Heart left ventricle (tissue), 16 donors: ENCODE measurements at places on chromosomes 16 and 17. TPM values are rescaled to one million over a fixed set of nuclear protein-coding genes. Genes with fewer than 3 reads are reported as not detected.

DNA sequence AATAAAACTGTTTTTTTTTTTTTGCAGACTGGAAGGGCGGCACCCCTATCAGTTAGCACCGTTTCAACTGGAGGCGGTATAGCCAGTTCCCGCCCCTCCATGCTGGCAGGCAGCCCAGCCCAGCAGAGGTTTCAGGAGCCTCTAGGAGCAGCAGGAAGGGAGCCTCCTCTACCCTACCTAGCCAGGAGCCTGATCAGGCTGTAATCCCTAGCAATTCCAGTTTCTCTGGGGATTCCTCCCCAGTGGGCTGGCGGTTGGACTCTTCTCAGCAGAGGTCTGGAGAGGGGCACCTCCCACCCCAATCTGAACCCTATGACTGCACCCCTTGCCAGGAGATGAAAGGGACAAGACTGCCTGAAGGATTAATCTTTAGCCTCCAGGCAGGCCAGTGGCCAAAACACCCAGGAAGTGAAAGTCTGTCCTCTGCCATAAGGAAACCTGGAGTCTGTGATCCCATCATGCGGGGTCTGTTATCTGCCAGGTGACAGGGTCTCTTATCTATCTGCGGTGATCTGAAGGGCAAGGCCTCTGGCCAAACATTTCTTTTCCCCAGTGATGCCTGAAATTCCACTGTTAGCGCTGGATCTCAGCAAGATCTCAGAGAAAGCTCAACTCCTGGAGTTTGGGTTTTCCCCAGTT lies 4.9 kb upstream of the CDH1 start:
- H3K27me3 ChIP-seq: peaks cover 41% of the 10 kb centered on the region
- no peaks in the 10 kb centered on the region for H3K36me3 ChIP-seq
- no peak overlapping the region for H3K4me3 ChIP-seq
- no peak for DNase-seq
- no peaks in the 10 kb centered on the region for H3K4me1 ChIP-seq

- peaks cover 4% of the 10 kb centered on the region for H3K4me1 ChIP-seq
- DNase-seq: no peak
- no peak overlapping the region for H3K4me3 ChIP-seq
Measured at GRCh38 chr16:72129976-72130656, 36.5 kb downstream of the DHX38 start.

DNA sequence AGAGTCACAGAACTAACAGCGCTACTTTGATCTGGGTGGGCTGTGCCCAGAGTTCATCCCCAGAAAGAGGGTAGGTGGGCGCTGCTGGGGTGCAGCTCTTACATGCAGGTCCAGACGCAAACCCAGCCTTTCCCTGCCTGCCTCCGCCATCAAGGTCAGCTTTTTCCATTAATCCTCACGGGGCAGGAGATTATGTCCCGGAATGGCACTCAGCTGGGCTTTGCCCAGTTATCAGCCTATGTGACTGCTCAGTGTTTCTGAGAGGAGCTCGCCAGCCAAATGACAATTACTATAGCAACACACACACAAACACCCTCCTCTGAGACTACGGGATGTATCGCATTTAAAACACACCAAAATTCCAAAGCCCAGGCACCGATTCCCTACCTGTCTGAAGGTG lies 20.1 kb downstream of the GLYR1 start:
- peak; percentile 79 for DNase-seq
- peak overlapping the region; percentile 88 for H3K27ac ChIP-seq
- peaks cover 22% of the 10 kb centered on the region for H3K4me1 ChIP-seq
- peaks cover 100% of the 10 kb centered on the region for H3K36me3 ChIP-seq
- no peak overlapping the region for H3K4me3 ChIP-seq

GRCh38 chr17:70071127-70071526 lies 3.9 kb upstream of the KCNJ16 start:
- H3K27ac ChIP-seq: no peak overlapping the region
- H3K36me3 ChIP-seq: no peaks in the 10 kb centered on the region
- no peaks in the 10 kb centered on the region for H3K4me1 ChIP-seq
- no peak overlapping the region for H3K4me3 ChIP-seq

DNA sequence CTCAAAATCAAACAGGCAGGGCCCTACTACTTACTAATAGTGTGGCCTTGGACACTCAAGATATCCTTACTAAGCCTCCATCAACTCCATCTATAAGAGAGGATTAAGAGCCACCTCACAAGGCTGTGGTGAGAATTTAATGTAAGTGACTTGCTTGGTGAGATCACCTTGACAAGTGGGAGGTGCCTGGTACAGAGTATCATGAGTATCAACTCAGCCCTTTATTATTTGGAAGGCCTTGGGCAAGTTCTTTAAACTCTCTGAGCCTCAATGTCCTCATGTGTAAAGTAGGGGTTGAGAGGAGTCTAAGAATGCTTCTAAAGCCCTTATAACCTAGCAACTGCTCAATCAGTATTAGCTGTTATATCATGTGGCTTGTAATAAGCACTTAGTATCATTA lies 15.0 kb downstream of the THUMPD1 start:
- no peaks in the 10 kb centered on the region for H3K27me3 ChIP-seq
- no peak overlapping the region for H3K27ac ChIP-seq
- no peaks in the 10 kb centered on the region for H3K4me1 ChIP-seq
- H3K36me3 ChIP-seq: peaks cover 4% of the 10 kb centered on the region
- no peak for DNase-seq
- H3K4me3 ChIP-seq: no peak overlapping the region

- H3K27me3 ChIP-seq: peaks cover 6% of the 10 kb centered on the region
- H3K4me1 ChIP-seq: no peaks in the 10 kb centered on the region
- DNase-seq: no peak
- no peak overlapping the region for H3K27ac ChIP-seq
- no peaks in the 10 kb centered on the region for H3K36me3 ChIP-seq
Measured at GRCh38 chr17:30207655-30208054, 27.8 kb downstream of the SLC6A4 start.

Gene NIP7
- total RNA-seq: 6.6 TPM

Gene ENKD1
- 7.6 TPM for total RNA-seq

Gene STH
- total RNA-seq: not detected

Gene MT4
- total RNA-seq: not detected

Gene SLC43A2
- total RNA-seq: 4.8 TPM
